Stimulated activated CD4-positive, alpha-beta T cell treated with anti-CD3 and anti-CD28 coated beads, Interleukin-1b, Interleukin-23, amount 100 ng/mL, for 1 hour (primary cell): ENCODE measurements at places on chromosomes 4 and X.

- DNase-seq, result no peak
Observed at GRCh38 chrX:1215123-1215823, 2.8 kb upstream of the CRLF2 start.

DNA sequence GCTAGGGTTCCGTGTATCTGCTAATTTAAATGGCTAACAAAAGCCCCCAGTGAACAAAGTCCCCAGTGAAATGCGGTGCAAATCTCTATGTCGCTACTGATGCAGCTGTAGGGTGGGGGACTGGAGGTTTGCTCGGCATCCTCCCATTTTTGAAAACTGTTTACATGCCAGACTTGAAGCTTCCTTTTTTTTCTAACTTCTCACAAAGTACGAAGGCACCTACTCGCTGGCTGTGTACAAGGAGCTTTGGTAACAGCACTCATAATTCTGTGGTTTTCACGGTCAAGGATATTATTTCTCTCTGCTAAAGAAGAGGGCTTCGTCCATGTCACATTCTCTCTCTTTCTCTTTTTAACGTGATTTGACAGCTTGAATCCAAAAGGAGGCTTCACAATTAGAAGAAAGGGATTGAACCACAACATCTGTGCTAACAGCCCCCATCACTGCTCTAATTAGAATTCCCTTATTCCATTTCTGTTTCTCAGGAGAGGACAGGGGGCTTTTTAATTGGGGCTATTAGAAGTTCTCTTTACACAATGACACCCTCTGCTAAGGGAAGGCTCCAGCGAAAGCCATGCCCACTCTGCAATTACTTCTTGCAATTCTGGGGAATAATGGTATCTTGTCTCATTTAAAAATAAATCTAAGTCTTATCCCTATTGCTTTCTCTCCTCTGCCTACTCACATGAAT lies 46.7 kb downstream of the TMEM156 start:
- DNase-seq, result no peak

DNA sequence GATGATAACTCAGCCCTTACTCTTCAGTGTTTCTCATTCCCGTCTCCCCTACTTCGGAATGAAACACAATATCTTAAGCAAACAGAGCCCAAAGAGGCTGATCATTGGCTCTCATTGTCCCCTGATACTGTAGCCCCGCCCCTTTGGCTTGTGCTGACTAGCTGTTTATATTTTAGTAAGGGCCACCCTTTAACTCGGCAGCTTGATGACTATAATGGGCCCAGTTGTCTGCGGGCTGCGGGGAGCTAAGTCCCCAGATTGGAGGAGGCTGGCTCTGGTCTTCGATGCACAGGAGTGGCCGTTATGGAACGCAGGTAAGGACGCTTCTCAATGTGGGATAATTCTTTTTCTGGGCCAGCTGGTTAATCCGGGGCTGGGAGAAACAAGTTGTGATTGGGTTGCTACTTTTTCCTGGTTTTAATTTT lies at the start of gene TRIM2:
Gene TRIM2 (plus strand): TSS at position 197 of the 425 bp plus-strand sequence. CDS start 88 bp downstream, at position 285.
- no peak for DNase-seq

- DNase-seq, result no peak
Observed at GRCh38 chrX:57915680-57916079, 5.4 kb upstream of the ZXDA start.

DNA sequence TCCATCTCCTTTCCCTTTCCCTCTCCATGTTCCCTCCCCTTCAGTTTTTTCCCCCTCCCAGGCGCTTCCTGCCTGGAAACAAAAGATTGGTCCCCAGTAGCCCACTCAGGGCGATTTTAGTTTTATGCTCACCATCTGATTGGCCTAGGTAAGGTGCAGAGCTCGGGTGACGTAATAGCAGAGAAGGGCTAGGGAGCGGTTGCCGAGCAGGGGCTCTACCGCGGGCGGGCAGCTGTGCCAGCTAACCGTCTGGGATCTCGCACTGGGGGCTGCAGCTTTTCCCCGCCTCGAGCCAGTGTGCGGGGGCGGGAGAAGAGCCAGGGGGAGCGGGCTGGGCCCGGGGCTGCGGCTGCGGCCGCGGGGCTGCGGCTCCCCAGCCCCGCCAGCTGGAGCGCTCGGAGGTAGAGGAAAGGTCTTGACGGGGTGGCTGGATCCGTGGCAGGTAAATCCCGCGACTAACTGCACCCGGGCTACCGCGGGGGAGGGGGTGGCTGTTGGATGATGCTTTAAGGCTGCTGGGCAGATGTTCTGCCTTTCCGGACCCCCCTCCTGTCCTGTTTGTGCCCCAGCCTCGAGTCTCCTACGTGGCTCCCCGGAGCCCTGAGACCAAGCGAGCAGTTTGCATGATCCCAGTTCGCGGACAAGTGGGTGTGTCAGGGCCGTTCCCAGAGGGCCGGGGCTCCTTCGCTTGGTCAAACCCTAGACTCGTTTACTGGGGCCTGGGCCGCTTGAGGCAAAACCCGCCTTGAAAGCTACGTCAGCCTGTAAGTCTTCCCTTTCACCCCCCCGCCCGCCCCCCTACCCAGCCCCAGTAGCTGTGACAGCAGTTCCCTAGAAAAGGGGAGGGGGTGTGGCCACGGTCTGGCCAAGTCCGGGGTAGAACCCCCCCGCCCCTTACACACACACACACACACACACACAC lies at the start of gene PAK3:
Gene PAK3 (plus strand): TSS at position 218 of the 922 bp plus-strand sequence. CDS start 26,913 bp downstream, outside the sequence.
- DNase-seq, result no peak

GRCh38 chr4:136302566-136302965 lies 1229.7 kb downstream of the PCDH18 start:
- DNase-seq, result no peak

DNA sequence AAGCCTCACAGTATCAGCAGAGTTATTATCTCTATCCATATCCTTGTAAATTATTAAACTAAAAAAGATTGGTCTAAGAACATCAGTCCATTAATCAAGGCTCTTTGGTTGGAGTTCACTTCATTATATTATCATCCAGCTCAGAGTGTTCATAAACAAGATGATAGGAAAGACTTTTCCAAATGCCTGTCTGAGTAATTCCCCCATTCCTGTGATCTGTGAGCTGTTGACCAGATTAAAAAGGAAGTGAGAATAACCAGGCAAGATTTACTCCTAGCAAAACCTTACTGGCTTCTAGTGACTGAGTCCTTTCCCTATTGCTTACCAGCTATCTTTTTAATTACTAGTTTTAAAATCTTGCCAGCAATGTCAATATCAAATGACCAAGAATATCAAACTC lies 14.9 kb downstream of the PKD2 start:
- DNase-seq, result no peak

DNA sequence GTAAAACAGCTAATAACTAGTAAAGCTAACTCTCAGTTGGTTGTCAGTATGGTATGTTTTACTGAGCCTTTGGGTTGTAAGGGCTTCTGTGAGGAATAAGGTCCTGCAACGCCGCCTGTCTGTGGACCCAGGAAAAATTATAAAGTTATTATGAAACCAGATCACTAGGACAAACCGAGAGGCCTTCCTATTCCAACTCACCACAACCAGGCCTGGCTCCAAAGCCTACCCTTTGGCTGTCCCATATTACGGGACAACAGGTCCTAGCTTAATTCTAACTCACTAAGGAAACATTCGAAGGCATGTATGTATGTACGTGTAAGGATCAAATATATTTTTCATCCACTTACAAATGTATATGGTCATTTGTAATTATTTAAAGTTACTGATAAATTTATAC lies 1.4 kb downstream of the ANKRD17 start:
- DNase-seq, result peak; percentile 10

DNA sequence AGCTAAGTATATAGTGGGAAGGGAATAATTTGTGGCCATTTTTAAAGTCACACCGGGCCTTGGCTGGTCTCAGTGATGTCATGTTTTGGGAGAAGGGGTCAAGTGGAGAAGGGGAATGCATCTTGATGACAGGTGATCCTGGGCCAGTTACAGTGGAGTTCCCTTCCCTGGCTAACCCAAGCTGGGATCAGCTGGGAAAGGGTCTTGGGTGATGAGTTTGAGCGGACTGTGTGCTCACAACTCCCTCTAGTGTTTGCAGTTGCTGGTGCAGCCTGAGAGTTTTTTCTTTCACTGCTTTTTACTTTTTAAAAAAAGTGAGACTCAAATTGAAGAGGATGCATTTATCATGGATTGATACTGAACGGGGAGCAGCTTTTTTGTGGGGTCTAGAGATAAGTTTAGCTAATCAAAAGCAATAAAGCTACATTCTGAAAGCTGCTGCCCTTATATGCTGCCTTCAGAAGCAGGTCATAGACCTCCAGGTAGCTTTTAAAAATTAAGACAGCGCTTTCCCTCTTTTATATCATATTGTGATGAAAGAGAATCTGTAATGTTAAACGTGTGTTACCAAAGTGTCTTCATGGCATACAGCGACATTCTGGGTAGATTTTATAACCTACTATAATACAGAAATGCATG lies 164.7 kb downstream of the DCLK2 start:
- no peak for DNase-seq
